Liver (tissue), 10 donors: ENCODE measurements at places on chromosomes 1 and 21. TPM values are rescaled to one million over a fixed set of nuclear protein-coding genes. Genes with fewer than 3 reads are reported as not detected.

- no peaks in the 10 kb centered on the region for H3K36me3 ChIP-seq
- no peak overlapping the region for H3K27ac ChIP-seq
- H3K27me3 ChIP-seq, result no peaks in the 10 kb centered on the region
Measured at GRCh38 chr1:183792300-183792699, 12.6 kb upstream of the RGL1 start.

DNA sequence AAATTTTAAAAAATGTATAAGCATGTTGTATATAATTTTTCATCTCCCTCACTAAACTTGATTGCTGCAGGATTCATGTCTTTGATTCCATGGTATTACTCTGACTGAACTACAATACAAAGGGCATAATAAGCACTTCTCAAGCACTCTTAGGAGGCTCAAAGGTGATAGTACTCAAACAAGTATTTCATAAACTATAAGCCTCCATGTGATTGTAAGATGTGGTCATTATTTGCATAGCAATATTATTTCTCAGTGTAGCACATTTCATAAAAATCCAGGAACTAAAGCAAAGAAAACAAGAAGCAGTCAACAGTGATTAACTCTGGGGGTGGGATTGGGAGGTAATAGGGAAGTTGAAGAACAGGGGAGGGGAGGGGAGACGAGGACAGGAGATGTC, 106.2 kb upstream of the DPT start:
- H3K4me3 ChIP-seq, result no peak overlapping the region
- no peaks in the 10 kb centered on the region for H3K4me1 ChIP-seq
- no peak overlapping the region for H3K27ac ChIP-seq
- no peak for DNase-seq

SMIM1 gene
- 82.9 TPM for total RNA-seq

AK2 gene
- total RNA-seq, result 34.2 TPM

SPRR5 gene
- not detected for total RNA-seq

PRR9 gene
- not detected for total RNA-seq
